Cardiac muscle cell (in vitro differentiated cells and primary cell): ENCODE measurements at places on chromosomes 12 and 14. TPM values are rescaled to one million over a fixed set of nuclear protein-coding genes. Genes with fewer than 3 reads are reported as not detected.

Gene TTC9
- 1.1 and 1.3 TPM in 2 replicates for polyA plus RNA-seq

Gene HOXC6
- not detected in 2 replicates for polyA plus RNA-seq

DNA sequence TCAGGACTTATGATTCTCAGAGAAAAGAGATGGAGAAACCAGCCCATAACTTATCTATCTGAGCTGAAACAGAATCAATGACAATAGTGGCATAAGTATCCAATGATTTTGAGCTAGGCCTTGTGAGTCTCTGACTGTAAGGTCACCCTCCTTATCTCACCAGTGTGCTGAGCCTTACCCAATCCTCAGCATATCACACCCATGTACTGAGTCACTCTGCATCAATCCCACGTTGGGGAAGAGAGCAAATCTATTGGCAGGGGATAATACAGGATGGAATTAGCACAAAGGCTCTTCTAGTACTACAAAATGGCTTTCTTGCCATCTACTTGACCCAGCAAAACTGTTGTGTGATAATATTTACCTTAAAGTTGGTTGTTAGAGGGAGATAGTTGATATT lies 997.8 kb downstream of the NRXN3 start:
- no peak overlapping the region for H3K4me3 ChIP-seq
- no peaks in the 10 kb centered on the region for H3K4me1 ChIP-seq
- H3K27me3 ChIP-seq, result no peaks in the 10 kb centered on the region
- no peak overlapping the region for H3K27ac ChIP-seq

GRCh38 chr14:85421186-85421877 lies 108.6 kb upstream of the FLRT2 start:
- H3K27ac ChIP-seq, result no peak overlapping the region
- H3K27me3 ChIP-seq, result no peaks in the 10 kb centered on the region
- H3K4me1 ChIP-seq, result no peaks in the 10 kb centered on the region
- no peak overlapping the region for H3K4me3 ChIP-seq
- no peaks in the 10 kb centered on the region for H3K36me3 ChIP-seq
- no peak for DNase-seq

- H3K27ac ChIP-seq, result no peak overlapping the region
- H3K4me1 ChIP-seq, result no peaks in the 10 kb centered on the region
- no peak for DNase-seq
Observed at GRCh38 chr12:118780939-118781338, 200.4 kb upstream of the SRRM4 start.

Gene RASSF8
- polyA plus RNA-seq, result 25.2 and 28.7 TPM in 2 replicates

DNA sequence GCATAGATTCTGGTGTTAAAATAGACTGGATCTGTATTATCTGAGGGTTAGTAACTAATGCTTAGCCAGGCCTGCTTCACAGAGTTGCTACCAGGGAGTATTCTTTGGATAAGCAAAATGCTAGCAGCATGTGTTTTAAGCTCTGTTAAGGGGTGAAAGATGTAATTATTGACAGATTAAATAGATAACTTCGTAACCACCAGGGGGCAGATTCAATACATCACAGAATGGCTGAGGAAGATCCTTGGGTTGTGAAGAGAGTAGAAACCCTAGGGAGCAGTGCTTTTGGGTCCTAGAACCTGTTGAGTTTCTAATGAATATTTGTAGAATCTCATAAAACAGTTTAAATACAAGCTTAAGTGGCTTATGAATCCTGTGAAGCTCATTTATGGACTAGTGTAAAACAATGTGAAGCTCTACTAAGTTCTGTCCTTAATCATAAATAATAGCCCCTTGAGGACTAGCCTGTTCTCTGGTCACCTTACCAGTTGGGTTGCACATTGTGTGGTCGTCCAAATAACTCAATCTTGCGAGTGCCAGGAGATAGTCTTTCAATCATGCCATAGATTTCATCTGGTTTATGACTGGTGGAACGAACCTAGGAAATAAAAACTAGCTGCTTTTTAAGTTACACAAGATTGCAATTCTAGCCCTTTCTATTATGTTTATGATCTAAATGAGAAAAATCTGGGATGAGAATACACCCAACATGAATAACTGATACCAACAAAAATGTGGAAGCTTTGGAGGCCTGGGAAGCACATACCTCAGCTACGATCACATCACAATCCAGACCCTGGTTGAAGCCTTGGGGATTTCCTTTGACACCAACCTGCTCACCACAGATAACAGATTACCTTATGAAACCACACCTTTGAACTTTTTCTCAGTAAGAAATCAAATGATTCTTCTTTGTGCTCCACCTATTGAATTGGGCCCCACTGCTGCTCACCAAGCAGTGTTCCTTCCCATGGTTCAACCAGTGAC lies 12.3 kb downstream of the METTL3 start:
- DNase-seq, result peak; percentile 58
- no peak overlapping the region for H3K4me3 ChIP-seq
- H3K4me1 ChIP-seq, result no peaks in the 10 kb centered on the region
- peak overlapping the region; percentile 30 for H3K27ac ChIP-seq
- H3K27me3 ChIP-seq, result no peaks in the 10 kb centered on the region

GRCh38 chr12:47276621-47277309 lies 197.0 kb upstream of the AMIGO2 start:
- no peaks in the 10 kb centered on the region for H3K4me1 ChIP-seq
- no peaks in the 10 kb centered on the region for H3K36me3 ChIP-seq
- no peaks in the 10 kb centered on the region for H3K27me3 ChIP-seq
- no peak overlapping the region for H3K27ac ChIP-seq
- H3K4me3 ChIP-seq, result no peak overlapping the region

Gene HVCN1
- polyA plus RNA-seq, result 3.8 and 6.1 TPM in 2 replicates

- H3K4me3 ChIP-seq, result no peak overlapping the region
- H3K27me3 ChIP-seq, result no peaks in the 10 kb centered on the region
- no peaks in the 10 kb centered on the region for H3K4me1 ChIP-seq
- no peak overlapping the region for H3K27ac ChIP-seq
Observed at GRCh38 chr14:88045705-88046104, 40.8 kb downstream of the GPR65 start.

- H3K36me3 ChIP-seq, result no peaks in the 10 kb centered on the region
- no peak overlapping the region for H3K27ac ChIP-seq
- no peaks in the 10 kb centered on the region for H3K4me1 ChIP-seq
- no peak for DNase-seq
Observed at GRCh38 chr12:85413266-85413665, 133.2 kb downstream of the ALX1 start.

DNA sequence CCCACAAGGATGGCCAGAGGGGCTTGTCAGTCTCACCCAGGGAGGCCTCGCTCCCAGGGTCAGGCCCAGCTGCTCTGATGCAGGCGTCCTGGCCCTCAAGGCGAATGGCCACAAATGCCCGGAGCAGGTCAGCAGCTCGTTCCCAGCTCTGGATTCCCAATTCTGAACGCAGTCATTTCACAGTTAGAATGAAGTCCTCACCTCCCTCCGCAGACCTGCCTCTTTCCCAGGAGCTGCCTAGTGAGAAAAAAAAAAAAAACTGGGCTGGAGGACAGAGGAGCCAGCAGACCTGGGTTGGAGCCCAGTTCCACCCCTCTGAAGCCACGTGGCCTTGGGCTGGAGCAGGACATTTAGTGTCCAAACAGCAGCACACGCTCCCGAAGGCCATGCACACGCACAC lies 62.2 kb upstream of the DIO3 start:
- H3K4me3 ChIP-seq, result no peak overlapping the region
- H3K27me3 ChIP-seq, result no peaks in the 10 kb centered on the region
- no peaks in the 10 kb centered on the region for H3K36me3 ChIP-seq

Gene SMIM41
- polyA plus RNA-seq, result not detected in 2 replicates

- H3K27me3 ChIP-seq, result no peaks in the 10 kb centered on the region
- no peak for DNase-seq
- peaks cover 3% of the 10 kb centered on the region for H3K36me3 ChIP-seq
- no peak overlapping the region for H3K4me3 ChIP-seq
- H3K4me1 ChIP-seq, result no peaks in the 10 kb centered on the region
- no peak overlapping the region for H3K27ac ChIP-seq
Observed at GRCh38 chr14:31442284-31442683, 15.0 kb downstream of the DTD2 start.

GRCh38 chr14:64760146-64760755 lies 56.0 kb downstream of the PLEKHG3 start:
- no peaks in the 10 kb centered on the region for H3K36me3 ChIP-seq
- DNase-seq, result peak; percentile 62
- peaks cover 44% of the 10 kb centered on the region for H3K4me1 ChIP-seq
- H3K4me3 ChIP-seq, result no peak overlapping the region
- no peak overlapping the region for H3K27ac ChIP-seq

GRCh38 chr14:74834692-74835392 lies 41.1 kb downstream of the PROX2 start:
- H3K27ac ChIP-seq, result no peak overlapping the region
- no peak for DNase-seq
- H3K4me3 ChIP-seq, result no peak overlapping the region
- H3K4me1 ChIP-seq, result no peaks in the 10 kb centered on the region
- no peaks in the 10 kb centered on the region for H3K27me3 ChIP-seq

DNA sequence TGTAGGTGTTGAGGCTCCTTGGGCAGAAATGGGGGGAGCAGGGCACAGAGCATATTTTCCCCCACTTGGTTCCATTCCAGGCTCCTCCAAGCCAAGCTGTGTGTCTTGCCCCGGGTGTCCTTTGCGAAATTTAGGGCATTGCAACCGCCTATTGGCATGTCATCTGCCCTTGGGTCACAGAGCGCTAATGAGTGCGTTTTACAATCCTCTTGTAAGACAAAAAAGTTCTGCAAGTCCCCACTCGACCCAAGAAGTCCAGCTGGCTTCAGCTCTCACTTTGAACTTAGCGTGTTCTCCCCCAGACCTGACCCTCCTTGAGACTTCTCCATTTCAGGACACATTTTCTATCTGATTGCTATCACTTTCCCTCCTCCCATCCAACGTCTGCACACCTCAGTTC lies 6.1 kb upstream of the LRTM2 start:
- H3K4me1 ChIP-seq, result no peaks in the 10 kb centered on the region
- no peak overlapping the region for H3K27ac ChIP-seq
- DNase-seq, result no peak

DNA sequence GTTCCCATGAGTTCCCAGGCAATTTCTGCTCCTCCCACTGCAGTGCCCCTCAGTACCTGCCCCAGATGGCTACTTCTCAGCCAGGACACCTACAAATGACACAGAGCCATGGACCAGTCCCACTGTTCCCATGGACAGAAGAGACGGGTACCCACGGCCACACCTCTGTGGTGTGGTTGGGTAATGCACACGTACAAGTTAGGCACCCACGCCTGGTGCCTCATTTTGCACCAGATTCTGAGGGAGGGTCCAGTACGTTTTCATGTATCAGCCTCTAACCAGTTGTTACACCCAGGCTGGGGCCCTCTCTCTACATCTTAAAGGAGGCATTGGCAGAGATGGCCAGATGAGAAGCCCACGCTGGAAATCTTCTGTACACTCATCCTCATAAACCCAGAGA lies 114.0 kb downstream of the DICER1 start:
- H3K4me3 ChIP-seq, result no peak overlapping the region
- no peaks in the 10 kb centered on the region for H3K27me3 ChIP-seq
- H3K4me1 ChIP-seq, result no peaks in the 10 kb centered on the region
- H3K27ac ChIP-seq, result no peak overlapping the region

DNA sequence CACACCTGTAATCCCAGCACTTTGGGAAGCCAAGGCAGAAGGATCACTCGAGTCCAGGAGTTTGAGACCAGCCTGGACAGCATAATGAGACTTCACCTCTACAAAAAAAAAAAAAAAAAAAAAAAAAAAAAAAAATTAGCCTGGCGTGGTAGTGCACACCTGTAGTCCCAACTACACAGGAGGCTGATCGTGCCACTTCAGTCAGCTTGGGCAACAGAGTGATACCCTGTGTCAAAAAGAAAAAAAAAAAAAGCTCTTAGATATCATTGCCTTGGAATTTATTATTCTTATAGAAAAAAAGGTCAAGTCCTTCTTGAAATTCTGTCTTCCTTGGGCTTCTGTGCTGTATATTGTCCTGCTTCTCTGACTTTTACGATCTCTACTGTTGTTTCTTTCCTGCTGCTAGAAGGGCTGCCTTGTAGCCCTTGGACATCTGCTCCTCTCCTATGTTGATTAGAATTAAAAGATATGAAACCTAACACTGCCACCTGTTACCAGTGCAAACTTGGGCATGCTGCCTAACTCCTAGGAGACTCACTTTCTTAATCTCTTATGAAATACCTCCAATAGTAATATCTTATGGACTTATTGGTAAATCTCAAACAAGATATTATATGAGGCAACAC lies 5.7 kb downstream of the TMEM19 start:
- H3K4me3 ChIP-seq, result no peak overlapping the region
- no peak for DNase-seq
- H3K4me1 ChIP-seq, result peaks cover 30% of the 10 kb centered on the region
- peaks cover under 1% of the 10 kb centered on the region for H3K36me3 ChIP-seq
- H3K27ac ChIP-seq, result no peak overlapping the region

DNA sequence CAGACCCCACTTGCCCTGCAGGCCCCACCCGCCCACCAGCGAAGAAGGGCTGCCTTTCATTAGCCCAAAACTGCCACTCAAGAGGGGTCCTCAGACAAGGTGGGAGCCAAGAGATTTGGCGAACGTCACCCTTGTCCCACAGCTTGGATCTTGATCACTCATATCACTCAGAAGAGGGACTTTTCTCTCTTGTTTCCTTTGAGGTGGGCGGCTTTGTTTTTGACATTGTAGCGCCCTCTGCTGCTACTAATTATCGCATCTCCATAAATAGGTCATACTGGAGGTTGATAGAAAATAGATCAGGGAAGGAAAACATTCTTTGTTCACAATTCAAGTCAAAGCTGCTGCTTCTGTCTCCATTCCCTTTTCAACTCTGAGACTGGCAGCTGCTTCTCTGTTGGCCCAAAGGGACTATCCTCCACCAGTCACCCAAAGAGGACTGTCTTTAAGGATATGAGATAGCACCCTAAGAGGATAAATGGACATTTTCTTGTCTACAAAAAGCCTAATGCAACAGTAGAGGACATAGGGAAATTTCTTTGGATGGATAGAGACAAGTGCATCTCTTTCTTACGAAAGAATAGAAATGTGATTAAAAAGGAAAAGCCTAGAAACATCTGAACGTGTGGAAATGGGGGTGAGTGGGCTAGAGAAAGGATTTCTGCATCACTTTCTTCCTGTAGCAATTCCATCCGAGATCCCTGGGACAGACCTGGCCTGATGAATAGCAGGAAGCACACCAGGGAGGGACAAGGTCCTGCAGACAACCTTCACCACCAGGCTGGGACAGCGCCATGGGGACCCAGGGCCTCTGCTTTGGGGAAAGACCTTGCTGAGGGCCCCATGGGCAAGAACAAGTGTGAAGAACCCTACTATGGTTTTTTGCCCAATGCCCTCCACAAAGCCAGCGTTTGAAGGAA lies 115.8 kb downstream of the DAD1 start:
- peak; percentile 60 for DNase-seq
- H3K36me3 ChIP-seq, result no peaks in the 10 kb centered on the region
- H3K4me1 ChIP-seq, result no peaks in the 10 kb centered on the region
- H3K27ac ChIP-seq, result no peak overlapping the region
- H3K4me3 ChIP-seq, result no peak overlapping the region

DNA sequence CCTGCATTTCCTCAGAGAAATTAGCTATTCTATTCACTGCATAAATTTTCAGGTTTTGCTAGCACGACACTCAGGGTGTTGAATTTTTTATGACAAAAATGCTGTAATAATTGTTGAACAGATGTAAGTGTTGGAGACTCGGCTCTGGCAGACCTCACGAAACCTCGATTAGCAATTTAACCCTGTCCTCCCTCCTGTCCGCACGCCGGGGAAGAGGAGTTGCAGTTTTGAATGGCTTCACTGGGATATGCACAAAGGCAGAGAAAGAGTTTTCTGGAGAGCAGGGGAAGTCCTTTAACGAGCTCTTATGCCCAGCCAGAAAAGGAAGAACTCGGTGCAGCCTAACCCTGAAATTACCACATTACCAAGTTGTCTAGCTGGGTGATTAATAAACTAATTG lies 661.1 kb downstream of the VRK1 start:
- H3K27me3 ChIP-seq, result no peaks in the 10 kb centered on the region
- no peak overlapping the region for H3K27ac ChIP-seq
- DNase-seq, result no peak

Gene SPIC
- not detected in 2 replicates for polyA plus RNA-seq
